Activated naive CD4-positive, alpha-beta T cell (primary cell): ENCODE measurements at places on chromosomes 2 and 18.

- DNase-seq = no peak
Observed at GRCh38 chr2:2320486-2321199, 10.4 kb downstream of the MYT1L start.

DNA sequence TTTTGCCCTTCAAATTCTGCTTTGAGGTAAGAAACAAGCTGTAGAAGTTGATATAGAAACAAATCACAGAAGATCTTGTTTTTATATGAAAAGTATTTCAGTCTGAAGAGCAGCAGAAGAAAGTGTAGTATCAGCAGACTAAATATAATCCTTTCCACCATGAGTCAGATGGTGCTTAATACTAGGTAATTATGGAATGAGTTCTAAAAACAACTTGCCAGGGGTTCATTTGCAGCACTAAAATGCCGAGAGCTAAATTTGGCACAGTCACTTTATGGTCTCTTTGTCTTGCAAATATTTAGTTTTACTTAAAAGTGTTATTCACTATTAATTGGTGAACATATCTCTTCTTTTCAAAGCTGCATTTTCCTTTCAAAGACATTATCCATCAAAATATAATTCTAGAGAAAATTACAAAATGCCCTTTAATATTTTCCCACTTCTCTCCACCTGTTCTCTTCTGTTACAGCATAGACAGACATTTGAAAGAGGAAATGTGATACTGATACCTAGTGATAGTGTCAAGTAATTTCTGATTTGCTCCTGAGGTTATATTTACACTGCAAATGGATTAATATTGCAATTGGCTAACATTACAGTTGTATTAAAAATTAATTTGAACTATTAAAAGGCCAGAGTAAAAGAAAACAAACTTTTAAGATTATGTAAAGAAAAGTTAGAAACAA lies 5.3 kb downstream of the MYL1 start:
- no peak for DNase-seq

GRCh38 chr2:55364189-55365055 lies 55.2 kb downstream of the CCDC88A start:
- no peak for DNase-seq

DNA sequence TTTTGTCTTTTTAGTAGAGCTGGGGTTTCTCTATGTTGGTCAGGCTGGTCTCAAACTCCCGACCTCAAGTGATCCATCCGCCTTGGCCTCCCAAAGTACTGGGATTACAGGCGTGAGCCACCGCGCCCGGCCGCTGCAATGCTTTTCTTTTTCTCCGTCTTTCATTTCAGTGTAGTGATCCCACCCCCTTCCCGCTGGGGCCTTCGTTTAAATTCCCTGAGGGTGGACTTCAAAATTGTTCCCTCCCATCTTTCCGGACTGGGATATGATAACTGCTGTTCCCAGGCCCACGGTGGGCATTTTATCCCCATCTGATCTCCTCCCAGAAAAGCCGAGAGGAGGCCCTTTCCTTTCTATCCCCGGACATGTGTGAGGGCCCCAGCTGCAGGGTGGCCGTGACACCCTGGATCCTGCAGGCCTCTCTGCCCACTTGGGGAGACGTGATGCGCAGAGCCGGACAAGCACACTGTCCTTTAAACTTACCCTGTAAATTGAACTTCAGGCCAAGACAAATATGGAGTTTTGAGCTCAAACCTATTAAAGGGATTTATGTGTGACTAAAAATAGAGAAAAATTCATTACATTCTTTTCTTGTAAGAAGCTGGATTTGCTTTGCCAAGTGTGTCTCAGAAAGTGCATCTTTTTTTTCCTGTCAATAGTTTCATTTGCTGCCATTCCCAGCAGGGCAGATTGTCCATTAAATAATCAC lies 54.5 kb upstream of the AFF3 start:
- DNase-seq = no peak

GRCh38 chr2:26243470-26244308 lies 743 bp downstream of the HADHA start:
- DNase-seq = no peak
